ENCODE measurements at places on chromosomes 2 and 18. TPM values are rescaled to one million over a fixed set of nuclear protein-coding genes. Genes with fewer than 3 reads are reported as not detected.

The RALB gene
- total RNA-seq, result 86.6 TPM

The ESPNL gene
- total RNA-seq, result 1.1 TPM

The ERCC3 gene
- 73.2 TPM for total RNA-seq

The ZNF512 gene
- total RNA-seq, result 40.6 TPM

The CD207 gene
- total RNA-seq, result not detected

The GKN2 gene
- not detected for total RNA-seq

The SERPINB13 gene
- not detected for total RNA-seq

The ACKR3 gene
- total RNA-seq, result 19.6 TPM

The TMSB10 gene
- 1,668 TPM for total RNA-seq

The GCG gene
- not detected for total RNA-seq

The CAVIN2 gene
- 2.5 TPM for total RNA-seq

The HOXD4 gene
- not detected for total RNA-seq
